ENCODE measurements at places on chromosomes 1 and 21.

- no peak for DNase-seq
These were observed 3.1 kb downstream of the PANK4 start for GRCh38 chr1:2523191-2523890.

GRCh38 chr1:41752514-41753170, 166.1 kb downstream of the HIVEP3 start:
- DNase-seq, result no peak

- DNase-seq, result no peak
These were observed 283.6 kb upstream of the C1orf105 start for GRCh38 chr1:172136925-172137324.

GRCh38 chr1:31812158-31812829, 3.5 kb downstream of the SPOCD1 start:
- DNase-seq, result no peak

DNA sequence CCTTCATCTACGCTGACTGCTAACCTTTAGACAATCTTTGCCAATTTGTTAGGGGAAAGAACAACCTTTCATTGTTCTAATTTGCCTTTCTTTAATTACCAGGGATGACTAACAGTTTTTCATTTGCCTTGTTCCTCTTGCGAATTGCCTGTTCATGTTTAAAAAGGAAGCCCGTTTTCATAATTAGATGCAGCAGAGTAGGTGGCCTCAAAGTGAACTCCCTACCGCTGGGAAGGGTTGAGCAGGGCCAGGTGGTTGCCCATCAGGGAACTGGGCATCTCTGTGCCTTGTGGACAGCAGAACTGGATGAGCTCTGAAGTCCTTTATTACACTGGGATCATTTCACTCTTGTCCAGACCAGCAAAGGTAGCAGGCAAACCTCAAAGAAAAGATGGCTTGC, 59.0 kb downstream of the HIVEP3 start:
- no peak for DNase-seq

DNA sequence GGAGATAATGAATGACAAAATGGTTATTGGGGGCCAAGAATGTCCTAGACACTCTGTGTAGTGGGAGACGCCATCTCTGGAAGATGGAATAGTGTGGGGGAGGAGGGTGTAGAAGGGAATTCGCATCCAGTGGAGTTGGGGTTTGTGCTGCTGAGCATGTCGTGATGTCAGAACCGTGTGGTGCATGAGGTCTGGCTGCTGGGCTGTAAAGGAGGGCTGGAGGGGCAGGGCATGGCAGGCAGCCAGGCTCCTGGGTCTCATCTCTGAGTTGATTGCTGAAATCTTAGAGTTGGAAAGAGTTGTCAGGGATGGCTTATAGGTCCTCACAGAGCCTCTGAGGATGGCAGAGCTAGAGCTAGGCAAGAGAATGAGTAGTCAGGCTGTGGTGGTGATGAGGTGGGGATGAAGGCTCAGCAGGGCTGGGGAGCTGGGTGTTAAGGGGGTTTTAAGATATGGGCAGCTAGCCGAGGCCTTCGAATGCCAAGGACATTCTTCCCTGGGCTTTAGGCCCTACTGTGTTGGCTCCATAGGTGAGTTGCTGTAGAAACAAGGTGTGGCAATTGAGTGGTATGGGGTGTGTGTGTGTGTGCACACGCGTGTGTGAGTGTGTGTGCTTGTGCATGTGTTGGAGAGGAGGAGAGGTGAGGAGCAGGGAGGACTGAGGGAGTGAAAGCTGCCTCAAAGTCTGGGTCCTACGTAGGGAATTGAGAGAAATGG, 1.9 kb downstream of the PPFIA4 start:
- no peak for DNase-seq

- no peak for DNase-seq
These were observed 140.6 kb downstream of the C1orf21 start for GRCh38 chr1:184527402-184527801.

- DNase-seq, result no peak
These were observed 26.5 kb upstream of the ATP2B4 start for GRCh38 chr1:203599875-203600781.

- DNase-seq, result no peak
These were observed 174.4 kb upstream of the HMCN1 start for GRCh38 chr1:185559684-185560331.
